ENCODE measurements at places on chromosomes 13 and 19.

GRCh38 chr13:29886446-29886845 is 36.0 kb upstream of the UBL3 start:
- DNase-seq: peak; percentile 5

DNA sequence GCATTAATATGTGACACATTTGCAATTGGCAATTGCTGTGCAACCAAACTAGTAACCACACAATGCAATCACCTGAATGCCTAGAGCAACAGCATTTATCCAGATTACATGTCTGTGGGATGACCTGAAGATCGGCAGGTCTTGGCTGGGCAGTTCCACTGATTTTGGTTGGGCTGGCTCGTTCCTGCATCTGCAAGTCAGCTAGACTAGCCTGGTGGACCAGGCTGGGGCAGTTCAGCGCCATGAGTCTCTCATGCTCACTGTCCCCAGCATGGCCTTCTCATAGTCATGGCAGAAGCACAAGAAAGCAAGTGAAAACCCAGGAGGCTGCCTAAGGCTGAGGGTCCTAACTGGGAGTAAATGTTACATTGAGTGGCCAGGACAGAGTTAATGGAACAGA is 229.1 kb upstream of the TSHZ3 start:
- no peak for DNase-seq

GRCh38 chr19:7013678-7014077 is 7.6 kb downstream of the MBD3L2B start:
- no peak for DNase-seq

DNA sequence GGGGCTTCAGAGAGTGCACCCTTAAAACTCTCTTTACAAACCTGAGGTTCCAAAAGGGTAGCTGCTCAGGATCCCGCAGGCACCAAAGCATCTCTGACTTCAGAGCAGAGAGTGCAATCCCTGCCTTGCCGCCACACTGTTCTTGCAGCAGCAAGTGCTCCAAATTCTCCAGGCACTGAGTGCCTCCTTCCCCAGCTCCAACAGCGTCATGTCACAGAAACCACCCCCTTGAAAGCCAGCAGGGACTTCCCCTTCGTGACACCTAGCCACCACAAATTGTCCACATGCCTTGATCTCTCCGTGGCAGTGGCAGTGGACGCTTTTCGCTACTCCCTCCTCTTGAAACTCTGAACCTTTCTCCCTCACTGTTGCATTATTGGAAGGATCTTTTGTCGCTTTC is 39.9 kb downstream of the MBNL2 start:
- DNase-seq: no peak

DNA sequence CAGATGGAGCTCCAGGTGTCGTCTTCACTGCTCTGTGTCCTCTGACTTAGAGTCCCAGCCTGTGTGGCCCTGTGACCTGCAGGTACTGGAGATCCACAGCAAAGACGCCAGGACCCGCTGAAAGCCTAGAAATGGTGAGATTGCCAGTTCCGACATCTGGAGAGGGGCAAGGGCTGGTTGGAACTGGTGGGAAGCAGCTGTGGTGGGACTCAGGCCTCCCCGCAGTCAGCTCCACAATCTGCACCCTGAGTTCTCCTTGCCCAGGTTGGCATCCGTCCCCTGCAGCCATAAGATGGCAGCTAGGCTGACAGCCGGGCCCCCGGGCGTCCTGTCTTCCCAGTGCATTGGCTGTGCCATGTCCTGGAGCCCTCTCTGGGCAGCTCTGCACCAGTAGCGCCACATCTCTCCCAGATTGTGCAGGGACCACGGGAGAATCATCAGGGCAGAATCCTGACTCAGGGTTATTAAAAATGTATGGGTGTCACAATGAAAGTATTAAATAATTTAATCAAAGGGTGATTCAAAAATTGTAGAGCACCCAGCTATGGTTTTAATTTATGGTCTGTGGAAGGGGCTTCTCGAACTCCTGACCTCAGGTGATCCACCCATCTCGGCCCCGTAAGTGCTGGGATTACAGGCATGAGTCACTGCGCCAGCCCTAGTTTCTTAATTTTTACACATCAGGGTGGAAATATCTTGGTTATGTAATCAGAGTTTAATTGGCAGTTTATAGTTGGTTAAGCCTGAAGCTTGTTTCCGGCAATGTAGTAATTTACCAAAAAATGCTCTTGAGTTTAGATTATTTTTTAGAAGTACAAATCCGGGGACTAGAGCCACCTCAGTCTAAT is 32.2 kb upstream of the ZNF681 start:
- no peak for DNase-seq

- DNase-seq: no peak
Observed at GRCh38 chr13:97091196-97091595, 96.9 kb upstream of the OXGR1 start.

- no peak for DNase-seq
Observed at GRCh38 chr19:12284226-12284625, 10.5 kb downstream of the ZNF44 start.

- DNase-seq: no peak
Observed at GRCh38 chr13:26719356-26719945, 41.1 kb downstream of the GPR12 start.

DNA sequence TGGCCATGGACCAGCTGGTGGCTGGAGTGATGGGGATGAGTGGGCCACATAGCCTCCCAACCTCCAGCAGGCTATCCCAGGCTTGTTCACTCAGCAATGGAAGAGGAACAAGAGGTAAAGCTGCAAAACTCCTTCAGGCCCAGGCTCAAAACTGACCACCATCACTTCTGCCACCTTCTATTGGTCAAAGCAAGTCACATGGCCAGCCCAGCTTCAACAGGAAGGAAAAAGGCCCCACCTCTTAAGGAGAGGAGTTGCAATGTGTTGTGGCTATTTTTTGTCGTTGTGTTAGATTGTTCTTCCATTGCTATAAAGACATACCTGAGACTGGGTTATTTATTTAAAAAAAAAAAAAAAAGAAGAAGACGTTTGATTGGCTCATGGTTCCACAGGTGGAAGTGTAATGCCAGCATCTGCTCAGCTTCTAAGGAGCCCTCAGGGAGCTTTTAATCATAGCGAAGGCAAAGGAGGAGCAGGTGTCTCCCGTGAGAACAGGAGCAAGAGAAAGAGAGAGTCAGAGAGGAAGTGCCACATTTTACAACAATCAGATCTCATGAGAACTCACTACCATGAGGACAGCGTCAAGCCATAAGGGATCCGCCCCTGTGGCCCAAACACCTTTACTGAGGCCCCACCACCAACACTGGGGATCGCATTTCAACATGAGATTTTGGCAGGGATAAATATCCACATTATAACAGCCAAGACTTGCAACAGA is 5.4 kb downstream of the IGSF23 start:
- DNase-seq: no peak

GRCh38 chr13:48320891-48321510 is 17.4 kb downstream of the RB1 start:
- no peak for DNase-seq

Measured in activated T-cell treated with anti-CD3 and anti-CD28 coated beads for 4 hours (primary cell).